ENCODE measurements at places on chromosomes 5 and 9.

- DNase-seq, result no peak
Observed at GRCh38 chr9:36142510-36143244, 6.1 kb downstream of the GLIPR2 start.

- DNase-seq, result no peak
Observed at GRCh38 chr9:83651558-83651957, 28.6 kb downstream of the IDNK start.

DNA sequence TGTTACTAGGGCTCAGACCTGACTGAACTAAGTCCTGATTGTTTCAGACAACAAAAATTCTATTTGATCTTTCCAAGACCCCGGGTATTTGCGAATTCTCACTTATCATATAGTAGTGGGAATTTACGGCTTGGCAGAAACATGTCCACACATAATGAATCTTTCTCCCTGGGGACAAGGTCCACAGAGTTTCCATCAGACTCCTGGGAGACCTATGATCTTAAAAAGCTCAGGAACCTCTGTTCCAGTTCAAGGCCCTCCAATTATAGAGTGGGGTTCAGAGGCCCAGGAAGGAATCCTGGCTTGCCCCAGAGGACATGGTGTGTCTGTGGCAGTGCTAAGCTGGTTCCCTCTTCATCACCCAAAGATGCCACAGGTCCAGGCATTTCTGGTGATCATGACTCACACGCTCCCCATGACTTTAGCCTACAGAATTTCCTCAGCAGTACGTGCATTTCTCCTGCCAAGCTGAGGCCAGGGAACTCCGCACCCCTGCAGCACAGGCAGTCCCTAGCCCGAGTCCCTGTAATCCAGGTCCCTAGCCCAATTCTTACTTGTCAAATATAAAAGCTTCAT is 12.6 kb downstream of the RAPGEF1 start:
- DNase-seq, result no peak

DNA sequence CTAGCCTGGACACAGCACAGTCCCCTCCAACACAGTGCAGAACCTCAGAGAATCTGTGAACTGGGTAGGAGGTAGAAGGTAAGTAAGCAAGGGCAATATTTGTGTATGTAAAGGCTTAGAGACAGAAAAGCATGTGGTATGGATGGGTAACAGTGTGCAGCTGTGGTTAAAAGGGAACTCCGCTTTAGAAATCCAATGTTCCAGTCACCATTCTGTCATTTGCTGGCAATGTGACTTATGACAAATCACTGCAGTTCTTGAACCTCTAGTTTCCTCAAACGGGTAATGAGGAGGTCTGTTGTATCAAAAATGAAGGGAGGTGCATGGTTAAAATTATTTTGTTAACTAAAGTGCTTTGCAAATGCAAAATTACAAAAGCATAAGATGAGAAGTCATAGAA is 125.5 kb upstream of the IFNE start:
- DNase-seq, result no peak

- no peak for DNase-seq
Observed at GRCh38 chr5:29750453-29750852, 1443.0 kb upstream of the CDH6 start.

DNA sequence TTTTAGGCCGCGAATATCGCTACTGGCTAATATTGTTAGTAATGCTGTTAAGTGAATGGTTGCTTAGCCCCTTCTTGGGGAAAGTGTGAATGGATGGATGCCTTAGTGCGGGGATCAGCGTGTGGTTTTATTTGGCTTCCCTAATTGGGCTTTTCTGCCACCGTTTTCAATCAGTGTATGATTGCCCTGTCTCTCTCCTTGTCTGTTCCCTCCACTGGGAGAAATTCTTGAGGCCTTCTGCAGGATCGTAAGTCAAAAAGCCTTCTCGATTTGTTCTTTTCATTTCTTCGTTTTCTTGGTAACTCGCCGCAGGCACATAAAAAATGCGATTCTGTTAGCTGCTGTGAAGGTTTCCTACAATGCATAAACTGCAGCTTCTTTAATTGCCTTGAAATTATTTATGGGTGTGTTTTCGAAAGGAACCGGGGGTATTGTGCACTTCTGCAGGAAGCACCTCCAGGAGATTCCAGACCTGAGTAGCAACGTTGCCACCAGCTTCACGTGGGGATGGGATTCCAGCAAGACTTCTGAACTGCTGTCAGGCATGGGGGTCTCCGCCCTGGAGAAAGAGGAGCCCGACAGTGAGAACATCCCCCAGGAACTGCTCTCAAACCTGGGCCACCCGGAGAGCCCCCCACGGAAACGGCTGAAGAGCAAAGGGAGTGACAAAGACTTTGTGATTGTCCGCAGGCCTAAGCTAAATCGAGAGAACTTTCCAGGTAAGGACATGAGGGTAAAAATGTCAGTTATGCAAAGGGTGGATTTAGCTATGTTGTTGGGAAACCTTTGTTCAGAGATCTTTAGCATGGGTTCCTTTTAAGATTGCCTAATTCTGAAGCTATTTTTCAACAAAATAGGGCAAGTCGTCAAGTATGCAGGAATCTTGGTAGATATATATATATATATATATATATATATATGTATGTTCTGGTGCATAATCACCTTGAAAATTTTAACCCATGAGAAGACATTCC is 700 bp downstream of the SKP2 start:
- no peak for DNase-seq

- no peak for DNase-seq
Observed at GRCh38 chr5:166433679-166434078, 1857.8 kb upstream of the WWC1 start.

GRCh38 chr5:54624805-54625568 is 107.4 kb downstream of the SNX18 start:
- DNase-seq, result no peak

DNA sequence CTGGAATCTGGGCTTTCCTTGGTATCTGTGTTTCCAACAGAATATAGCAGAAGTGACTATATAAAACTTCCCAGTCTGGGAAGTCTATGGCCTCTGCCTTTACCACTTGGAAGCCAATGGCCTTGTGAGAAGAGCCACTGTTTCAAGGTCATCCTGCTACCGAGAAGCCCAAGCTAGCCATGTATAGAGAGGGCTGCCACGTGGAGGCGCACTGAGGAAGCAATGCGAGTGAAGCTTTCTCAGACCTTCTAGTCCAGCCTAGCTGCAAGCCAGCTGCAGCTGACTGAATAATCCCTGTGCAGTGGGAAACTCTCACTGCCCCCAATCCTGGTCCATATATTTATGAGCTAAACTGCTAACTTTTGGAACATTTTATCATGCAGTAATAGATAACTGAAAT is 661.8 kb upstream of the RIOK2 start:
- no peak for DNase-seq

DNA sequence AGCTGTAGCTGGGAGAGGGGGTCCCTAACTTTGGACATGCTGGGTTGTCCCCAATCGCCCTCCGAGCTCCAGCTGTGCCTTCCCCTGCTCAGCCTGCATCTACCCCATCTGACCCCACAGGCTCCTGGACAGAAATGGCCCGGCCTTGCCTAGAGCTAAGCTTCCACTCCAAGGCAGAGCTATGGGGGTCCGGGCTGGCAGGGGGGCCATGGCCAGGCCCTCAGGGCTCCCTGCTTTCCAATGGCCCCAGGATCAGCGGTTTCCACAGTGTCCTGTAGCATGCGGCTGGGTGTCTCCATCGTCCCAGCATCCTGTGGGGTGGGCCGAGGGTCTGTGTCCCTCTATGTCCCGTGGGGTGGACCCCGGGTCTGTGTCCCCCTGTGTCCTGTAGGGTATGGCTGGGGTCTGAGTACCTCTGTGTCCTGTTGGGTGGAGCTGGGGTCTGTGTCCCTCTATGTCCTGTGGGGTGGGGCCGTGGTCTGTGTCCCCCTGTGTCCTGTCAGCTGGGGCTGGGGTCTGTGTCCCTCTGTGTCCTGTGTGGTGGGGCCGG is 130.6 kb downstream of the RXRA start:
- no peak for DNase-seq

DNA sequence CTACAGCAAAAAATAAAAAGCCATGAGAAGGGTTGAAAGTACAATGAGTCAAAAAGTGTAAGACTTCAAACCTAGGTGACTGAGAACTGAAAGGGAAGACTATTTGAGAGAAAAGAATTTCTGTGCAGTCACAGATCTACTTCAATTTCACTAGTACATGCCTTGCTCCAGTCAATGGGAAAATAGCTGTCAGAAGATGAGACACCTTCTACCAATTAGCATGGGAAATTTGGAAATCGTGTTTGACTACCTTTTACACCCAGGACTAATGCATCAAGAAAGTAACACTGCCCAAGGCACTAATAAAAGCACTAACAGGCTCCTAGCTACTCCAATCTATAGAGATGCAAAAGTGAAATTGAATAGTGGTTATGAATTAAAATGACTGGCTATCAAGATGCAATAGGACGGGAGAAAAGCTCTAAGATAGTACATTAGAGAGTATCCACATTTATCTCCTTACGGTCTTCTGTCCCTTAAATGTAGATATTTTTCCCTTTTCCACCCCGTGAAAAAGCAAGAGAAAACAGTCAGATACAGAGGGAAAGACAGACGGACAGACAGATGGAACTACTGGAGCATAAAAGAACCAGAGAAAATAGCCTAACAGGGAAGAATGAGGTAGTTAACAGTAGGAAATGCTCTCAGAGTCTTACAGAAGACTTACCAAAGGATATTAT is 15.2 kb downstream of the ERP44 start:
- no peak for DNase-seq

DNA sequence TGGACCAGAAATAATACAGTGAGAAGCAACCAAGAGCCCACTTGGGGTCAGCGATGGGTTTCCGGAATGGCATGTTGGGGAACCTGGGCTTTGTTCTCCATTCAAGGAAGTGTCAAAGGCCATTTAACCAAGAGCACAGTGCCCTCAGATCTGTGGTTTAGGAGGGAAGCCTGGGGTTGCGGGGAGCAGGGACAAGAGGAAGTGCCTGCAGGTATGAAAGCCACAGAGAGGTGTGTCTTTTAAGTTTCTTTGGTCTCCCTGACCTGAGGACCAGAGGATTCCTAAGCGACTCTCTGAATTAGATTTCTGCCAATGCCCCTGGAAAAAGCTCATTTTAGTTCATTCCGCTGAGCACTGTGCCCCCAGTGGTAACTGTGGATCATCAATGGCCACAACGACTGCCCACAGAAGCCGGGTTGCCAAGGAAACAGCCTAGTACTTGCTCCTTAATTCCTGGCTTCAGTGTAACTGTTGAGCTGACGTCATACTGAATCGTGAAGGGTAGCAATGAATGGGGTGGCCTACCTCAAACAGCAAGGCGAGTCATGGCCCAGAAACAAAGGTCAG is 107.3 kb upstream of the SPIN1 start:
- peak; percentile 11 for DNase-seq

GRCh38 chr9:124699575-124699974 is 71.5 kb downstream of the NR6A1 start:
- DNase-seq, result no peak

GRCh38 chr9:76516350-76516749 is 57.4 kb downstream of the GCNT1 start:
- no peak for DNase-seq

GRCh38 chr5:2865856-2866255 is 114.4 kb upstream of the IRX2 start:
- no peak for DNase-seq

- DNase-seq, result no peak
Observed at GRCh38 chr5:73896668-73897067, 270.7 kb downstream of the ARHGEF28 start.

- DNase-seq, result no peak
Observed at GRCh38 chr9:29393064-29393463, 1819.8 kb upstream of the C9orf72 start.

- DNase-seq, result no peak
Observed at GRCh38 chr9:122115176-122116035, 22.3 kb upstream of the TTLL11 start.

GRCh38 chr5:126648471-126648870 is 47.7 kb downstream of the PHAX start:
- no peak for DNase-seq

DNA sequence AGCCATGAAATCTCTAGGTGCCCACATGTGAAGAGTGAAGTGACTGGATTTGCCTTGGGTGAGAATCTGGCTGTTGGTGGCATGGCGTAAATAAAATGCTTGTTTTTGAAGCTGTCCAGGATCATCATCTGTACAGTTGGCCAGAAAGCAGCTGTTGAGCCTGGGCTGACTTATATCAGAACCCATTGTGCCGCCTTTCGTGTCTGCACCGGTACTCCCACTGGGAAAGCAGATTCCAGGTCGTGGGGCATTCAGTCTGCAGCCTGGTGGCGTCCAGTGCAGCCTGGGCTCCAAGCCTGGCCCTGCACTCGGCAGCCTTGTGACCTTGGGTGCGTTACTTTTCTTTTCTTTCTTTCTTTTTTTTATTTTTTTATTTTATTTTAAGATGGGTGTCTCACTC is 27.8 kb downstream of the PRRC2B start:
- no peak for DNase-seq

DNA sequence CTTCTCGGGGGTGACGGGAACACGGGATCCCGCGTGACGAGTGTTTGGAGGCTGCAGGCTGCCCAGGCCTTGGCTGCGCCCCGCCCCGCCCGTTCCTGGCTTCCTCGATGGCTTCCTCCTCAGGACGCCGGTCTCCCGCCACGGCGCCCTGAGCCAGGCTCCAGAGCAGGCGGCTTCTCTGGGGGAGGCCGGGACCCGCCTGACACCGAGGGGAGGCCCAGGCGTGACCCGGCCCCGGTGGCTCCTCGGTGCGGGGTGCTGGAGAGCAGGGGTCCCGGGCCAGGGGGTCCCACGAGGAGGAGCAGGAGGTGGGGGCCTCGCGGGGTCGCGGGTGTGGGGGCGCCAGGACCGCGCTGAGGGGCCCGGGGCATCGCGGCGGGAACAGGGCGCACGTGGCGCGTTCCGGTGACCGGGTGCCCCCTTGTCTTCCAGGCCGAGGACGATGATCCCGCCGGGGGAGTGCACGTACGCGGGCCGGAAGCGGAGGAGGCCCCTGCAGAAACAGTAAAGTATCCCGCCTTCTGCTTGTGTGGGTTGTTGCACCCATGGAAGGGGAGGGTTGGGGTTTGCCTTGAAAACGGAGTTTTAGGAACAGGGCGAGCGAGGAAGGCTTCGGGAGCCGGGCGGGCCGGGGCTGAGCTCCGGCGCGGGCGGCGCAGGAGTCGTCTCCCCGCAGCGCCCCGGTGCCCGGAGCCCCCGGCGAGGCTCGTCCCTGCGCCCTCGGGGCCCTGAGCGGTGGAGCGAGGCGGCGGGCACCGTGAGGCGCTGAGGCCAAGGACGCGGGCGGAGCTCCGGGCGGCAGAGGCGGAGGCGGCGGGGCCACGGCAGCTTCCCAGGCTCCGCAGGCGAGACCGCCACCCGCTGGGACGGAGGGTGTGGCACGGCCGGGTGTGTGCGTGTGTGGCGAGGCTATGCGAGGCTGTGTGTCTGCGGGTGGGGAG is 22.2 kb downstream of the AHRR start:
- DNase-seq, result no peak

DNA sequence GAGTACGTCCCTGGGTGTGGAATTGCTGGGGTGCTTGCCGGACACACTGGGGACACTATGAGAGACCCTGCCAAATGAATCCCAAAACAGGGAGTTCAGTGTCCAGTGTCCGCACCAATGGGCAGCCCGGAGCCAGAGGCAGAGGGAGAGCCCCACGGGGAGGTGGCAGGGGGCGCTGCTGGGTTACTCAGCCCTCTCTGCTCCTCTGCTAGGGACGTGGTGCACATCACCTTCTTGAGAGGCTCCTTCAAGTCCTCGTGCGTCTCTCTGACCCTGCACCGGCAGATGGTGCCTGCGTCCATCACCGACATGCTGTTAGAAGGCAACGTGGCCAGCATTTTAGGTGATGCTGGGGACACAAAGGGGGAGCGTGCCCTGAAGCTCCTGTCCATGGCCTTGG is 20.8 kb downstream of the STKLD1 start:
- no peak for DNase-seq

- DNase-seq, result no peak
Observed at GRCh38 chr5:14463629-14464028, 118.0 kb upstream of the OTULINL start.

Data from neuronal stem cell (in vitro differentiated cells).